Pulmonary artery endothelial cell (primary cell): ENCODE measurements at places on chromosomes 2 and 18.
A peak's percentile ranks its signal among the peaks of the same experiment; 100 is the strongest.

GRCh38 chr2:208228476-208228875 lies 26.4 kb downstream of the IDH1 start:
- peak; percentile 13 for DNase-seq

DNA sequence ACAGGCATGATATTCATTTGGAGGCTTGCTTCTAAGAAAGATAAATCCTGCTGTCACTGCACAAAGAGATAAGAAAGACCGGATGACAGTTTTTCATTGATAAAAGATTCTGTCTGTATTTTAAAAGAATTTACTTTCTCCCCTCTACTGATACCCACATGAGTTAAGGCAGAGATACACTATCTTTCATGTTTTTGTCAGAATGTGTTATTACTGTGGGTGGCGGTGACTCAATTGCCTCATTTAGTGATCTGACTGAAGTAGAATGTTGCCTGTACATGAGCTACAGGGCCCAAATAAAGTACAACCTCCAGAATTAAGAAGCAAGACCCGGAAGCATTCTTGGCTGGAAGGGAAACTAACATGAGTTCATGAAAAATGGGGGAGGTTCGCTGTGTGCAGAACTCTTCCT lies 480.0 kb downstream of the SLC4A3 start:
- no peak for DNase-seq

DNA sequence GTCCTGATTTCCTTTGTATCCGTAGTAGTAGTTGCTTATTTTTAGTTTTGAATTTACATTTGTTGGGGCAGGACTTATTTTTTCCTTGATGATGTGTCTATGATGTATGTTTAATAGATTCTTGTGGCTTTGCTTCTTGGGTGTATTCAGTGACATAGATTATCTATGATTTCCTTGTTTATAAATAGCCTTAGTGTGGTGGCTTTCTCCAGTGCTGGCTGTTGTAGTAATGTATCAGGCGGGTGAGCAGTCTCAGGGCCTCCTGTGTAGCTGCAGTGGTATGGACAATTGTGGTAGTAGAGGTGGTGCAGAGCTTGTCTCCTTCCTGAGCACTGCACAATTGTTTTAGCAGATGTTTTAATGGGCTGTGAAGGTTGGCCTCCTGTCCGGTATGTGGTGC lies 60.5 kb downstream of the SMCHD1 start:
- no peak for DNase-seq

DNA sequence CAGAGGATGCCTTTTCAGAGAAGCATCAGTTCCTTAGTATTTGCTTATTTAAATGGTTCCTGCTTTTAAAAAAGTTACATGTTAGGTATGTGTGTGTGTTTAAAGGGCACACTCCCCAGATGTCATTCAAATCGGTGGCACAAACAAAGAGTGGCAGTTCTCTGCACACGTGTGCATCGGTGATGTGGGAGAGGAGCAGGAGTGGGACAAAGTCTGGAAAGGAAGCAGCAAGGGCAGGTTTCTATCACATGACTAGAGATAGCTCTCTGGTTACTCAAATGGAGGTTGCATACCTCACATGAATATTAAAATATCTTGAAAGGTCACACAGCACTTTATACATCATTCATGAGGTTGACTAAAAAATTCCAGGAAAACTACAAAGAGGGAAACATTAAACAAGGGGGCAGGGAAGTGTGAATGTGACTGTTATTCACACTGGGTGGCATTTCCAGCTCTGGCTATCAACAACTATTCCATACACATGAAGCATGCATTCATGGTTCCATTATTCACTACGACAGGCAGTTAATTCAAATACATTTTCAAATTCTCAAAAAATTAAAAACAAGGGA lies 64.7 kb downstream of the SEPTIN10 start:
- no peak for DNase-seq

DNA sequence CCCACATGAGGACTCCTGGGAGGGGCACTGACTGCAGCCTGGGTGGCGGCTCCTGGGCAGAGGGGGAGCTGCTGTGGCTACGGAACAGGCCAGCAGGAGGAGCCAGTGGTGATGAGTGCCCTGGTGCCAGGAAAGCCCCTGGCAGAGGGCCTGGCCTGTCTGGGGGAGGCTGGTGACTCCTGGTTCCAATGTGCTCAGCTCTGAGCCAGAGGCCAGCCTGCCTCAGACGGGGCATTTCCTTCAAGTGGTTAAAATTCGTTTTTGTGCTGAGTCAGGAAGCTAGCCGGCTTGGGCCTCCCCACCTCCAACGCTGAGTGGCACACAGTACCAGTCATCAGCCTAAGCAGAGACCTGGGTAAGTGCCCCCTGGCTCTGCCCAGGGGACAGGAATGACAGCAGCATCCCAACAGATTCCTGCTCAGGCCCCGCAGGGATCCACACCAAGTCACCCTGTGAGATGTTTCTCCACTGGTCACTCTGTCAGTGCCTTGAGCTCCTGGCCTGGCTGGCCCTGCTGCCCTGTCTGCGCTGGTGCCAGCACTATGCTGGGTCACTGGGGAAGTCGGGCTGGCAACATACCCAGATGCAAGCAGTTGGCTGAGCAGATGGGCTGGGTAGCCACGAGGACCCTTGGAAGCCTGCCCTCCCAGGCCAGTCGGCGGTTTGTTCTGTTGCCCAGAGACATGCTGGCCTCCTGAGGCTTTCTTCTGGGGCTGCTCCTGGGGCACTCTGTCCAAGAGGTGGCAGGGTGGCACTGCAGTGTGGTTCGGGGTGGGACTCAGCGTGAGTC lies 7.1 kb upstream of the KLF11 start:
- no peak for DNase-seq

GRCh38 chr18:5842653-5843052 lies 52.7 kb downstream of the TMEM200C start:
- no peak for DNase-seq

DNA sequence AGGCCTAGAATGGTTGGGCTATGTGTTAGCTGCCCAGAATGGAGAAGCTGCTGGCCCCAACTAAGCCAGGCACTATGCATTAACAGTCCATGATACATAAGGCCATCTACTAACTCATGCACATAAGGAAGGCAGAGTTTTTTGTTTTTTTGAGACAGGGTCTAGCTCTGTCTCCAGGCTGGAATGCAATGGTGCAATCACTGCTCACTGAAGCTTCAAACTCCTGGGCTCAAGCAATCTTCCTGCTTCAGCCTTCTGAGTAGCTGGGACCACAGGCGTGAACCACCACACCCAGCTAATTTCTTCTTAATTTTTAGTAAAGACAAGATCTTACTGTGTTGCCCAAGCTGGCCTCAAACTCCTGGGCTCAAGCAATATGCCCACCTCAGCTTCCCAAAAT lies 37.6 kb downstream of the GPR45 start:
- no peak for DNase-seq

- DNase-seq = no peak
Measured at GRCh38 chr2:175076272-175076671, 71.1 kb upstream of the CHN1 start.

DNA sequence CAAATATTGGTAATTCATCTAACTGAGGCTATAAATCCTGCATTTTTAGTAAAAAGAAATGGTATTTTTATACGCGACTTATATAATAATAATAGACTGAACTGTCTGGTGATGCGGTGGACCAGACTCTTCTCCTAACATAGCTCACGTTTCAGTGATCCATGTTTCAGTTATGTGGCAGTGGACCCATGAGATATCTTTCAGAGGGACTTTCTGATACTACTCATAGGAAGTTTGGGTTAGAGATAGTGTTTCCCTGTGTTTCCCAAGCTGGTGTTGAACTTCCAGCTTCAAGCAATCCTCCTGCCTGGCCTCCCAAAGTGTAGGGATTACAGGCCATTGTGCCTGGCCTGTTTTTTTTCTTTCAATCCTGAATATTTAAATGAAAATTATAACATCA lies 59.2 kb downstream of the KCTD1 start:
- no peak for DNase-seq

- no peak for DNase-seq
Measured at GRCh38 chr2:34547900-34548299, 948.8 kb upstream of the FAM98A start.

DNA sequence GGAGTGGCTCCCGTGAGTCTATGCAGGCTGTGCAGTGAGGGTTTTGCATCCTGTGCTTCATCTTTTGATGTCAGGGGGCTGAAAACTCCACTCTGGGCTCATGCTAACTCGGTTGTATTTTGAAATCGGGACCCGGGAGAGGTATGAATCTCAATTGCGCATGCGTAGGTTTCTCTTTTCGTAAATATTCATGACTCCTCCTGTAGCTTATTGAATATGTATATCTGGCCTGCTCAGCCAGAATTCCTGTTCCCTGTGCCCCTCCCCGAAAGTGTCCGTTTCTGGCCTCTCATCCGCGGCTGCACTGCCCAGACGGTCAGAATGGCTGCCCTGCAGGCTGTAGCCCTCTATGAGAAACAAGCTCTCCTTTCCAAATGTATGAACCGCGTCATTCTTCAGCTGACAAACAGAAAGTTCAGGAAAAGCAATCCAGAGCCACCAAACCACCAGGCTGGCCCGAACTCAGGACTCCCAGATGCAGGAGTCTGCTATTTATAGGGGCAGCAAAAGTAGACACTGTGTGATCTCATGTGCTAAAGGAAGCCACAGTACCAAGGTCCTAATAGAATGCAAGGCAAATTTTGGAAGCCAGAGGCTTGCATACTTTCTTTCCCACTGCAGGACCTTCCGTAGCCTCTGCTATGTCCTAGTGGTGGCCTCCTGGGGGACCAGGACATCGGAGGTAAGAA lies 41.7 kb downstream of the AKAIN1 start:
- DNase-seq = no peak

DNA sequence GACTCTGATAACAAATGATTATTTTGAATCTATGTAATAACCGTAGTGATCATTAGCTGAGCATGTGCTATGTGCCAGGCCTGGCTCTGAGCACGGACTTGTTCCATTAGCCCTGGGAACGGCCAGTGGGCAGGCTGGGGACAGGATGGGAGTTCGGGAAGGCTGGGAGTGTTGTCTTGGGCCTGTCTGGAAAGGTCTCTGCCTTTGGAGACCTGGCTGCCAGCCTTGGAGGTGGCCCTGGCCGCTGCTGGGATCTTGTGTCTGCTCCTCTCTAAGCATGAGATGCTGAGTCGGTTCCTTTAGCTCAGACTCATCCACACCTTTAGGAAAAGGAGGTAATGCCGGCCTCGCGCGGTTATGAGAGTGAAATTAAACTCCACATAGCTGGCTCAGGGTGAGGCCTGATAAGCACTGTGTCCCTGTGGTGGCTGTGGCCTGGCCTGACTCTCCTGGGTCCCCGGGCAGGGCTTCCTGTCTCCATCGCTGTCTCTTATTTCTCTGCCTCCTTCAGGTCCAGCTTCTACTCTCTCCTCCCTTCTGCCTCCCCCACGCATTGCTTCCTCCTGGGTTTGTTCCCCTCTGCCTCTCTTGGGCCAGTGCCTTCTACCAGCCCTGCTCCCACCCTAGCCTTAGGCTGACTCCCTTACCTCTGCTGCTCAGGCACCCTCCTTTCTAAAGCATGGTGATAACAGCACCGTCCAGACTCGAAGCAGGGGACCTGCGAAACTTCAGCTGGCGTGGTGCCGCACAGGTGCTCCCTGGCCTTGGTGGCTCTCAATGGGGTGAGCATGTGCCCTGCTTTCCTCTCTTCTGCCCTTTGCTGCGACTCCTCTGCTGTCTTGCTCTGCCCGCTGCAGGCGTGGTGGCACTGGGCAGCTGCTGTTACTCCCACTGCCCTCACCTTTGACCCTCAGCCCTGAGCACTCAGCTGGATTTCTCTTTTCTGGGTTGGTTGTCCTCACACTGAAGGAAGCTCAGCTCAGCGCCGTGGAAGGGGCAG lies 41.8 kb downstream of the NCK2 start:
- DNase-seq = no peak

GRCh38 chr18:8357320-8357719 lies 251.9 kb upstream of the RAB12 start:
- DNase-seq = no peak

DNA sequence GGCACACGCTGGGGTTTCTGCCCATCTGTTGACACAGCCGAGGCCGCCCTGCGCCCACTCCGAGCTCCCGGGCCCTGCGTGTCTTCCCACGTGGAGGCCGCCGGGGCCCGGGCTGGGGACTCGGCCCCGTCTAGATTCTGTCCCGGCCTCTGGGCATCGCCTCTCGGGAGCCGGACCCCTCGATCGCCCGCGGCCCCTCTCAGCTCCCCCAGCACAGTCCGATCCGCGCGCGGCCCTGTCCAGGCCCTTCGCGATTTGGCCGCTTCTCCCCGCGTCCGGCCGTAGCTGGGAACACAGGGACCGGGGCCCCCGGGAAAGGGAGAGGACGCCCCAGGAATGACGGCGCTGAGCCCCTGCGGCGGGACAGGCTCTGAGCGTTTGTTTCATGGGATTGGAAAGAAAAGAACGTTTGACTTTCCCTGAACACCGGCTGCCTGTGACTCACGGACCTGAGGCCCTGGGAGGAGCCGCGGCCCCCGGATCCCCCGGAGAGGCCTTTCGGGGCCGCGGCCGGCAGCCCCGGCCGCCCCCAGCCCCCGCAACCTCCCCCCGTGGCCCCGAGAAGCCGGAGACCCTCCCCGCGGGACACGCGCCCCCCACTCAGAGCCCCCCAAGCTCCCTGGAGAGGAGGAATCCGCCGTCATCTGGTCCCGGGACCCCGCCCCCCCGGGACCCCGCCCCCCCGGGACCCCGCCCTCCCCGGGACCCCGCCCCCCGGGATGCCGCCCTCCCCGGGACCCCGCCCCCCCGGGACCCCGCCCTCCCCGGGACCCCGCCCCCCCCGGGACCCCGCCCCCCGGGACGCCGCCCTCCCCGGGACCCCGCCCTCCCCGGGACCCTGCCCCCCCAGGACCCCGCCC lies 62.7 kb upstream of the CTDP1 start:
- DNase-seq = no peak

DNA sequence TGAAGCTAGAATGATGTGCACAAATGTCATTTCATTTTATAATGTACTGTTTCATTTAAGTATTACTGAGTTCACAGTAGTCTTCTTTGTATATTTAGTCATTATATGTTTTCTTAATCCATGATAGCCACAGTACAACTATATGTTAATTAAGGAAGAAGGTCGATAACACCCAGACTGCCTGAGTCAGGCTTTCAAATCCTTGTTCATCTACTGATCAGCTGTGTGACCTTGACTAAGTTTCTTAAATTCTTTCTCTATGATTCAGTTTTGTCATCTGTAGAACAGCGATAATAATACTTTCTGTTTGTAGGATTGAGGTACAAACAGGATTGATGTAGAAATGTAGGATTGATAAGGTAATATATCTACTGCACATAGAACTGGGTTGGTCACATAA lies 5.4 kb downstream of the GCC2 start:
- no peak for DNase-seq

- no peak for DNase-seq
Measured at GRCh38 chr2:167862296-167862695, 385.1 kb downstream of the STK39 start.
